ENCODE measurements at places on chromosomes 1 and 21.

DNA sequence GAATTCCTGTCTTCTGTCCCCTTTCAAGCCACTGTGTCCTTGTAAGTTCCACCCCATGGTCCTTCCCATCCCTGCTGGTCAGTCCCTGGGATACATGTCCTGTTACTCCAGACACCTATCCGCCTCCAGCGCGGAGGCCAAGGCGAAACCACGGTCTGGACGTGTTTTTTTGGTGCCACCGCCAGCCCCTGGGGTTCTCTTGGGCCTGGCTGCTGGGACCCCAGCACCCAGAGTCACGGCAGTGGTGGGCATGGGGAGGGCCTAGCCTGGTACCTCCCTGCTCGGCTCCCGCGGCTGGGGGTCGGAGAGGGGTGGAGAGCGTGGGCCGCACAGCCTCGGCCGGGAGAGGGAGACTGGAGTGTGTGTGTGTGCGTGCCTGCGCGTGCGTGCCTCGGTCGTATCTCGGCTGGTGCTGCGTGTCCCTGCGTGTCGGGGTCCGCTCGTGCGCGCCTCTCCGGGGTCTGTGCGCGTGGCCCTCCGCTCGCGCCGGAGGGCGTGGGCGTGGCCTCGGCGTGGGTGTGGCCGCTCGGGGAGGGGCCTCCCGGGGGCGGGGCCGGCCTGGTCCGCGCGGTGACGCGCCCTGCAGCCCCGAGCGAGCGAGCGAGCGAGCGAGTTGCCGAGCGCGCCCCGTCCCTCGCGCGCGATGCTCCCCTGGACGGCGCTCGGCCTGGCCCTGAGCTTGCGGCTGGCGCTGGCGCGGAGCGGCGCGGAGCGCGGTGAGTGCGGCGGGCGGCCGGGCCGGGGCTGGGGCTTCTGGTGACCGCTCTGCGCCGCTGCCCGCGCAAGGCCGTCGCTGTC is at the start of gene VWA1:
Gene VWA1 (plus strand): TSS at position 585 of the 798 bp plus-strand sequence. CDS start 59 bp downstream, at position 644.
- DNase-seq = no peak

DNA sequence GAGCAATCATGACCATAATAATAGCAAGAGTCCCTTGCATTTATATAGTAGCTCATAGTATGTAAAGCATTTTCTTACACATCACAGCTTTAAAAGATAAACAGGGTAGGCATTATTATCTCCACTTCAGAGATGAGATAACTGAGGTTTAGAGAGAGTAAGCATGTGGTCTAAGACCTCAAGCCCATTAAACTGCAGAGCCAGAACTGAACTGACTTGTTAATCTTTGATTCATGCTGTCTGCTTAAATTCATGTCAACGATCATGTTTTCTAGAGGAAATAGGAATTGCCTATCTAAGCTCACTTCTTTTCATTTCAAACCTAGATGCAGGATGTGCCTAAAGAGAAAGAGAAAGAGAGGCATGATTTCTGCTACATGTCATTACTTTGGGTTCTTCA is 524.8 kb downstream of the PTPRC start:
- no peak for DNase-seq

DNA sequence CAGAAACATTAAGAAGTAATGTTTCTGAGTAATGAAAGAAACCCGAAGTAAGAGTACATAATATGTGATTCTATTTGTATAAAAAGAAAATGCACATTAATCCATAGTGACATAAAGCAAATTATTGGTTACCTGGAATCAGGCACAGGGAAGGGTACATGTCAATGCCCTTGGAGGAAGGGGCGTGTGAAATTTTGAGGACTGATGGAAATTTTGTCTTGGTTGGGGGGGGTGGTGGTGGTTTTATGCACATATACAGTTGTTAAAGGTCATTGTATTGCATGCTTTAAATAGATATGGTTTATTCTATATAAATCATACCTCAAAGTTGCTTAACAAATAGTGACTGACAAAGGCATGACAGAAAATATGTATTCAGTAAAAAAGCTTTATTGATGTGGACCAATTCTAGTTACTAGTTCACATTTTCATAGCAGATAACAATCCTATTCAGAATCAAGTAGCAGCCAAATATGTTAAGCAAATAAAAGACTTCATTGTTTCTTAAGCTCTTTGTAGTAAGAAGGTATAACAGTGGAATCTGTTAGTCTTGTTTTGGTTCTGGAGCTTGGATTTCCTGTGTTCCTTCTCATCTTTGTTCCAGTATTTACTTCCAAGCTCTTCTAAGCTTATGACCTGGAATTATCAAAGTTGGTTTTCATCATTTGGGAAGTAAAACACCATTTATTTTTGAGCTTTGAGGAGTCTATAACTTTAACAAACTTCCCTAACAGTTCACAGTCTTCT is 15.1 kb downstream of the BACH1 start:
- no peak for DNase-seq

GRCh38 chr1:202252271-202252670 is 58.7 kb downstream of the LGR6 start:
- DNase-seq = no peak

- DNase-seq = no peak
These were observed 131.2 kb upstream of the UBE2U start for GRCh38 chr1:64072089-64072793.

DNA sequence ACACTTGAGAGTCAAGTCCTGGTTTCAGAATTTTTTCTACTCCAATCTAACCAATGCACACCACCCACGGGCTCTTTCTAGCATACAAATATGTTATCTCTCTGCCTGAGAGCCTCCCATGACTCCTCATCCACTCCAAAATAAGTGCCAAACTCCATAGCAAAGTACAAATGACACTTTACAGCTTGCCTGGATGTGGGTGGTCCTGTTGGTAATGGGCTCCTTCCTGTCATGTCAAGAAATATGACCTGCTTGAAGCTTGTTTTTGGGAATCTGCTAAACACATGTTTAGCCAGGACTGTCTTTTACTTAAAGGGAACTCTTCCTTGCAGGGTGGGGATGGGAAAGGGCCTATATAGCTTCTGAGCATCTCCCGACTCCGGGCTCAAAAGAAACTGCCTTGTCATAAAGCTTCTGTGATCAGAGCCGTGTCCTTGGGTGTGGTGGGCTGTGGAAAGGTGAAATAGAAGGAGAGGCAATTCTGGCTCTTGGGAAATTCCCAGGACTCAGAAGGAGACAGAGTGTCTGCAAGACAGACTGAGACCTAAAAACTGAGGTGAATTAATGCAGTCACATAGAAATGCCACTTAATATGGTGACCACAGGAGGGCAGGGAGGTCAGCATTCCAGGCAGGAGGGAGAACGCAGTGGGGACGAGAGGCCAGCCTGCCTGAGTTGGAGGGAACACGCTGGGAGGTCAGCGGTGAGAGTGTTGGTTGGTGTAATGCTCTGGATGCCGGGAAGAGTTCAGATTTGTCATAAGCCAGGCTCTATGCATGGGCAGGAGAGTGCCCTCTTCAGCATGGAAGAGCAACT is 6.1 kb upstream of the IGFN1 start:
- peak; percentile 74 for DNase-seq

DNA sequence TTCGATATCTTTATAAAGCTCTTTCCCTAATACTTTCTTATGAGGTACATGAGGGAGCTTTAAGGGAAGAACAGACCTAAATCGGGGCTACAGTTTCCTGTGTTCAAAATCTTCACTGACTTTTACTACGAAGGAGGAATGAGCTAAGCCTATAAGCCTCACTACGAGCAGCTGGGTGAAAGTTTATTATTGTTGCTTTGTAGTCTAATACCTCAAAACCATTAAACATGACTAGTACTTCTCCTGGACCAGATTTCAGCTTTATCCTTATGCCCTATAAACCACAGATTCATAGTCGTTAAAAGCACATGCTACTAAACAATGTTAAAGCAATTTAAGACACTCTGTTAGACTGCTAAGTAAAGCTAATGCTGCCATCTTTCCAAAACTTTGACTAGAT is 30.2 kb downstream of the NDC1 start:
- no peak for DNase-seq

DNA sequence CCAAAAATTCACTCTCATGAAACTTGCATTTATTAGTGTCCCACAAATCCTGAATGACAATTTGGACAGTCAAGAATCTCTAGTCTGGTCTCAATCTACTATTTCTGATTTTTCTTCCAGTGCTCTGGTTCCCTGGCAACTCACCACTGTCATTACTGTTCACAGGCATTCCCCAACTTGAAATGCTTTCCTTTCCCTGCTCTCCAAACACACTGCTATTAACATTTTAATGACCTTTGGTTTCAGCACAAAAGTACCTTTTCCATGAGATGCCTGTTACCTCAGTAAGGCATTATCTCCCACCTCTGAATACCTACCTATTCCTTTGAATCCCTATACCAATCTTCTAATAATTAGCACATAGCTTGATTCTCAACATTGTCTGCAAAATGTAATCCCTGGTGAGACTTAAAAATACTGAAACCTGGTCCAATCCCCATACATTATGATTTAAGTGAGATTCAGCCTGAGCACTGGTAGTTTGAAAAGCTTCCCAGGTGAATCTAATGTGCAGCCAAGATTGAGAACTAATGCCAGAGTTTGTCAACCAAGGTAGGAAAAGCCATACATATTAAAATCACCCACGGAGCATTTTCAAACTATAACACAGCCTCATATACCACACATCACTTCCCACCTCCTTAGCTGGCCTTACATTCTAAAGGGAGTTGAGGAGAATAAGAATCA is 11.7 kb upstream of the ANGPTL3 start:
- DNase-seq = no peak

DNA sequence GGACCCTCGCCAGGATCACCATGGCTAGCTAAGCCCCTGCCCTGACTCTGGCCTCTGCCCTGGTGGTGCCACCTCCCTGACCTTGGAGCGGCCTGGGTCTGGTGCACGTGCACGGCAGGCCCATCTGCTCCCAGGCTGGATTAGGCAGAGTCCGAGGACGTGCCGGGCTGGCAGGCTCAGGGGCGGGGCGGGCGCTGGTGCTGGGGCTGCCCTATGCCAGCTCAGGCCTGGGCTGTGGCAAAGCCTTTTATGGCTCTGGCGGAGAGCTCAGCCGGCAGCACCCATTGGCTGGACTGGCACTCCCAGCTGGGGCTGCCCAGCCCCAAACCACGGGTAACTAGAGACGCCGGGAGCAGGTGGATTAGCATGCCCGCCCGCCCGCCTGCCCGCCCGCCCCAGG is 17.1 kb upstream of the EDN2 start:
- DNase-seq = no peak

GRCh38 chr1:24564695-24565094 is 8.8 kb downstream of the NCMAP start:
- no peak for DNase-seq

DNA sequence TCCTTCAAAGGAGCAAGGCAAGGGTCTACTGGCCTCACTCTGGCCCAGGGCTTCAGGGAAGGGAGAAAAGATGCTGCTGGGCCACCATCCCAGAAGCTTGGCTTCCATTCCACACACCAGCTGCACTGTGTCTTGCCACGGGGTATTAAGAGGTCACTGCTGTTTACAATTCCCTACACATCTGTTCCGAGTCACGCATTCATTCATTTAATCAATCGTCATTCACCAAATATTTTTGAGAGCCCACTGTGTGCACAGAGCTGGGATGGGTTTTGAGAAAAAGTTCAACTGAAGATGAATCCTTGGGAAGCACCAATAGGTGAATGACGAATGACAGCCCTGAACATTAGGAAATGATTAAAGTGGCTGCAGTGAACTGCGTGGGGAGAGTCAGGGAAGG is 101.7 kb downstream of the NAV1 start:
- DNase-seq = no peak

DNA sequence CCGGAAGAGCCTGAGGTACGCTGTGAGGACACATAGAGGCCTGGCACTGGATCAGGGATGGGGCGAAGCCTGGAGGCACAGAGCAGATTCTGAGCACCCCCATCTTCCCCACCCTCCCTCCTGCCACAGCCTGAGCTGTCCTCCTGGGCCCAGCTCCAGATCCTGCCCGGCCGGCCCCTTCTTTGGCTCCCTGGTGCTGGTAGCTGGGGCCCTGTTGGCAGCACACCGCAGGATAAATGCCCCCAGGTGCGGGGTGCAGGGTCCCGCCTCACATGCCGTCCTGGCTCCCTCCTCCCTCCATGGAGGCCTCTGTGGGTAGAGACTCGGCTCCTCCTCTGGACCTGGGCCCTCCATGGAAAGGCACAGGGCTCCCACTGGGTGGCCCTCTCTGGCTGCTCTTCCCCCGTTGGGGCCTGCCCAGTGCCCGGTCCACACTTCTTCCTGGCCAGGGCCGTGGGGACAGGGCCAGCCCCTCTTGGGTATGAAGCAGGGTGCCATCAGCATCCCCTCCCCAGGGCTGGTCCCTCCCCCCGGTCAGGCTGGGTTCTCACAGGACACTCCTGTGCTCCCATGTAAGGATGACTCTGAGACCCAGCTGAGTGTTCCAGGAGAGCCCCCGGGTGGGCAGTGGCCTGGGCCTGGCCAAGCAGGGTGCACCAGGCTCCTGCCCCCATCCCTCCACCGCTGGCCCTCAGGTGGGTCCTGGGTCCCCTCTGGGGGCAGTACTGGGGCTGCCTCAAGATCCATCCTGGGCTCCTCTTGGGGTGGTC is 1.1 kb upstream of the OBSCN start:
- DNase-seq = no peak

DNA sequence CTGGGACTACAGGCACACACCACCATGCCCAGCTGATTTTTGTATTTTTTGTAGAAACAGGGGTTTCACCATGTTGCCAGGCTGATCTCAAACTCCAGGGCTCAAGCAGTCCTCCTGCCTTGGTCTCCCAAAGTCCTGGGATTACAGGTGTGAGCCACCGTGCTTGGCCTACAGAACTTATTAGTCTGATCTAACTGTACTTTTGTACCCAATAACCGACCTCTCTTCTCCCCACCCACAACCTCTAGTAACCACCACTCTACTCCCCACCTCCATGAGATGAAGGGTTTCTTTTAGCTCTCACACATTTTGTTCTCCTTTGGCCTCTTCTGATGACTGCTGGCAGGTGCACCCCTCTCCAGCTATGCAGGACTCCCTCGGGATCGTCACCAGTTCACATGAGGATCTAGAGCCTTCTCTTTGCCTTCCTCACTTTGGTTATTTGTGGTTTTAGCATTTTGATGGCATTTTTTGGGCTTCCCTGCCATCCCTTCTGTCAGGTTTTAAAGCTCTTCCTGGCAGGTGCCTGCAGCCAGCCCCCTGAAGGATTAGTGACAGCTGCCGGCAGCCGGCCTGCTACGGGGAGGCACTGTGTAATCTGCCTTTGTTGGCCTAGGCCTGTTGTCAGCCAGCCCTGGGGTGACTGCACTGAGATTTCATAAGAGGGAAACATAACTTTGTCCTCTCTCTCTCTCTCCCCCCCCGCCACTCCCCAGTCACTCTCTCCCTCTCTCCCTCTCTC is 99.8 kb upstream of the ATP1A1 start:
- DNase-seq = no peak

DNA sequence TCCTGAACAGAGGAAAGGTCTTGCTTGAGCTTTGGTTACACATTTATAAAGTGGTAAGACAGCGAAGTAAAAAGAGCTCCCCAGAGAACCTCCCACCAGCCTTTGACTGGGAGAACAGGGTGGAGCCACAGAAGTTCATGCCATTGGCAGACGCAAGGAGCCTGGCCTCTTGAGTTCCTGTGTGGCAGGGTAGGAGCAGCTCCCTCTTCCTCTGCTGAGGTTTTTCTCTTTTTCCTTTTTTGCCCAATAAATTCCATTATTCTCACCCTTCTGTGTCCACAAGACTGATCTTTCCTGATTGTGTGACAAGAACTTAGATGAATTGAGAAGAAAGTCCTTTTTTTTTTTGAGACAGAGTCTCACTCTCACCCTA is 4.3 kb downstream of the THEM4 start:
- DNase-seq = no peak
